Left hindlimb (tissue), 1 donor: ENCODE measurements at places on chromosomes 5 and 9.

GRCh38 chr9:131856105-131856504, 116.2 kb upstream of the RAPGEF1 start:
- DNase-seq: no peak

DNA sequence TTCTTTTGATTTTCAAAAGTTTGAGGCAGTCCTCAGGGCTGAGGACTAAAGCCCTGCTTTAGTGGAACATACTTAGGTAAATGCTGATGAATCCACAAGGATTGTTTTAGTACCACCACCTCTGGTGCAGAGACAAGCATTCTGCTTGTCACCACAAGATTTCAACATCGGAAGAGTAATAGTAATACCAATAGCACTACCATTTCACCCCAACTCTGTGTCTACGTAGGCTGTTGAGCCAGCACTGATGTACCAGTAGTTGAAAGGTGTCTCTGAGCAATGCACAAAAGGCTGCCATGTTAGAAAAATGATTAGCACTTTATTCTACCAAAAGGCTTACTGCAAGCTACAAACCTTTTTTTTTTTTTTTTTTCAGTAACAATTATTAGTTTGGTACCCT, 213.2 kb upstream of the SLC24A2 start:
- no peak for DNase-seq

DNA sequence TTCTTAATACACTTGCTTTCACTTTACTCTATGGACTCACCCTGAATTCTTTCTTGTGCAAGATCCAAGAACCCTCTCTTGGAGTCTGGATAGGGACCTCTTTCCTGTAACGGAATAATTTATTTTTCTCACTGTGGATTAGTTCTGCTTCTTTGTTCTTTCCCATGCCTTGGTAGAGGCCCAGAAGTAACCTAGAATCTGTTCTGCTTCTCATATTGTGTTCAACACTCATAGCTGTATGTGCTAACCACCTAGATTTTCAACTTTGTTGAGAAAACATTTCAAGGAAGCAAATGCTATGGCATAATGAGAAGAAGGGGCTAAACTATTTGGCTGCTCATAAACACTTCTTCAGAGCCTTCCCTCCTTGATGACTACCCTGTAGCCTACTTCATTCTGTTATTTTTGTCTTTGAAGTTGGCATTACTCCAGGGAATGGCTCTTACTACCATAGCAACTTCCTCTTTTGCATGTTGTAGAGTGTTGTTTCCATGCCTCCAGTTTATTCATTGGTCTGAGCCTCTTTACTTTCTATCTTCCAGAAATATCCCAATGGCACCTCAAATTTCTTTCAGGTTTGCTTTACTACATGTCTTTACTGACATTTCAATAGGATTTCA, 74.3 kb downstream of the KIAA0825 start:
- no peak for DNase-seq

- no peak for DNase-seq
These were observed 51.0 kb upstream of the SUSD1 start for GRCh38 chr9:112226091-112226490.

DNA sequence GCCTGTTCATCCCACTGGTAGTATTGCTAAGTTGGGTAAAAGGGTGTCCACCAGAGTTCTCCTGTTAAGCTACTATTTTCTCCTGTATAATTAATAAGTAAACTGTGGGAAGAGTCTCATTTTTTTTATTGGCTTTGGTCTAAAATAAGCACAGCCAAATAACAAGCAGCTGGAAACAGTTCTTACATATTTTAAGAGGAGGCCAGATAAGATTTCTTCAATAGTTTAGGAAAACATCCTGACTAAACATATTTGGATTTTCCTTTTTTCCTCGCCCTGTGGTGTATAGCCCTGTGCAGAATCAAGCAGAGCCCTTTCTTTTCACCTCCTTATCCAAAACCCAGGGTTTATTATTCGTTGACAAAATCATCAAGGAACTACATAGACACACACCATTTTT, 122.2 kb upstream of the ZNF608 start:
- DNase-seq: no peak

- DNase-seq: peak; percentile 77
These were observed 10.8 kb downstream of the TCF7 start for GRCh38 chr5:134125039-134126015.

GRCh38 chr9:133735415-133735775, 2.8 kb downstream of the SARDH start:
- DNase-seq: no peak

GRCh38 chr9:72588336-72588735, 66.9 kb downstream of the TMC1 start:
- peak; percentile 58 for DNase-seq

- DNase-seq: no peak
These were observed 71.2 kb upstream of the ABCA1 start for GRCh38 chr9:104999136-104999535.

GRCh38 chr5:3598769-3599211, 3.2 kb downstream of the IRX1 start:
- DNase-seq: no peak

- no peak for DNase-seq
These were observed 15.0 kb downstream of the CCDC192 start for GRCh38 chr5:127718181-127718580.

DNA sequence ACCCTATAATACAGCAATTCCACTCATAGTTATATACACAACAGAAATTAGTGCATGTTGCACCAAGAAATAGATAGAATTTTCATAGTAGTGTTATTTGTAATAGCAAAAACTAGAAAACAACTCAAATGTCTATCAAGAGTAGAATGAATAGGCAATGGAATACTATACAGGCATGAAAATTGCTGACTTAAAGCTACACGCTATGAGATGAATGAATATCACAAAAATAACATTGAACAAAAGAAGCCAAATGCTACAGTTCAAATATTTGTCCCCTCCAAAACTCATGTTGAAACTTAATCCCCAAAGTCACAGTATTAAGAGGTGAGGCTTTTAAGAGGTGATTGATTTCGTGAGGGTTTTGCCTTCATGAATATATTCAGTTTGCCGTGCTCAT, 215.1 kb downstream of the FRMD3 start:
- no peak for DNase-seq

DNA sequence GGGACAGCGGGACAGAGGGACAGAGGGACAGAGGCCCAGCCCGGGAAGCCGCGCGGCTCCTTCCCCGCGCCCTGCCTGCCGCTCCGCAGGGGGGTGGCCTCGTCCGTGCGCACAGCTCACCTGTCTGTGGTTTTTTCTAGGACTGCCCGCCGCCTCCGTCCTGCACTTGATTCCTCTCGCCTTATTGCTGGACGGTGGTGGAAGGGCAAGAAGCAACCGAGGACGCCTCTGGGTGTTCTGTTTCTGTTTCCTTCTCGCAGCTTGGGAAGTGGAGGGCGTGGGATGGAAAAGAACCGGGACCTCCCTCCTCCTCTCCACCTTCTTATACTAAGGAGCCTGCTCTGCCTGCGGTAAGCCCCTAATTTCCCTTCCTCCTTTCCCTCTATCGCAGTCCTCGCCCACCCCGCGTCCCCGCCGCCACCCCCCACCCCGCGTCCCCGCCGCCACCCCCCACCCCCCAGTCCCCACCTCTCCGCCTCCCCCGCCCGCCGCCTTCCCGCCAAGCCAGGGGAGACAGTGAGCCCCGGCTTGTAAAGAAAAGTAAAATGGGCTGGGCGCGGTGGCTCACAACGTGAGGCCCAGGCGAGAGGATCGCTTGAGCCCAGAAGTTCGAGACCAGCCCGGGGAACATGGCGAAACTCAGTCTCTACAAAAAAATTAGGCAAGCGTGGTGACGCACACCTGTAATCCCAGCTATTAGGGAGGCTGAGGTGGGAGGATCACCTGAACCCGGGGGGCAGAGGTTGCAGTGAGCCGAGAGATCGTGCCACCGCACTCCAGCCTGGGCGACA, 9.6 kb upstream of the FLT4 start:
- DNase-seq: no peak

DNA sequence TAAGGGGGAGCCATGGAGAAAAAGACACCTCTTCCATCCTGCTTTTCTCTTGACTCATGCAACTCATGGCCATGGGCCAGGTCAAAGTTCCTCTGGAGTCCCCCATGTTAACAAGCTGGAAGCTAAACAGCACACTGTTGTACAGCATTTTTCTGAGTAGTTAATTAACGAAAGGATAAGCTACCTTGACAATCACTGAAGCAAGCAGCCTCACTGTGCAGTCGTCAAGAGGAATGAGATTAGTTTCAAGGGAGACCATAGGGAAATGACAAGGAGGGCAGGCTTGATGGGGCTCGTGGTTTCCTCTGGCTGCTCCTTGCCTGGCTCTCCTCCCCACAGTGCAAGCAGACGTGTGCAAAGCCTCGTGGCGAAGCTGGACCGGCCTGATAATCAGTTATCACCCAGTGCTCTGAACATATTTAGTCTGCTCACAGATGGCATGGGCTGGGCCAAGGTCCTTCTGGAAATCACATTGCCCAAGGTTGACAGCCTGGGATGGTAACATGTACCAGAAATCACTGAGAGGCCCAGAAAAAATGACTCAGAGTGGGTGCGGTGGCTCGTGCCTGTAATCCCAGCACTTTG, 209.5 kb downstream of the SLIT3 start:
- no peak for DNase-seq

- no peak for DNase-seq
These were observed 46.0 kb upstream of the FREM1 start for GRCh38 chr9:14956208-14956607.

DNA sequence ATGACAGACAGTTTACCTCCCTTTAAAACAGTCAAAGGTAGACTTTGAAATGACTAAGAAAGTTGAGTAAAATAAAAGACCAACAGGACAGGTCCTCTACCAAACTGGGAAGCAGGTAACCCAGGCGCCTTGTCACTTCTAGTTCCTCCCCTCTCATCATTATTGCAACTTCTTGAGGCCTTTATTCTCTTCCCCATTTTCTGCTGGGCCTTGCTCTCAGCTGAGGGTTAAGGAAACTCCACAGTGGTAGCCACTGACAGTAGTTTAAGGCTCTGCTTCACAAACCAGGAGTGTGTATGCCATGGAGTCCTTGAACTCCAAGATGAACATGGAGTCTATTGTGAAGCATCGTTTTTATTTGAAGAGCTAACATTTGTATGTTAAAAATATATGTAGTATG, 36.9 kb upstream of the TCERG1 start:
- DNase-seq: no peak

- DNase-seq: no peak
These were observed 40.2 kb downstream of the OSTF1 start for GRCh38 chr9:75128535-75128934.

GRCh38 chr9:90433398-90433941, 209.2 kb downstream of the DIRAS2 start:
- peak; percentile 41 for DNase-seq

GRCh38 chr5:86968301-86968753, 299.4 kb upstream of the RASA1 start:
- peak; percentile 81 for DNase-seq

- DNase-seq: no peak
These were observed 35.7 kb downstream of the DPYSL3 start for GRCh38 chr5:147474140-147474539.

DNA sequence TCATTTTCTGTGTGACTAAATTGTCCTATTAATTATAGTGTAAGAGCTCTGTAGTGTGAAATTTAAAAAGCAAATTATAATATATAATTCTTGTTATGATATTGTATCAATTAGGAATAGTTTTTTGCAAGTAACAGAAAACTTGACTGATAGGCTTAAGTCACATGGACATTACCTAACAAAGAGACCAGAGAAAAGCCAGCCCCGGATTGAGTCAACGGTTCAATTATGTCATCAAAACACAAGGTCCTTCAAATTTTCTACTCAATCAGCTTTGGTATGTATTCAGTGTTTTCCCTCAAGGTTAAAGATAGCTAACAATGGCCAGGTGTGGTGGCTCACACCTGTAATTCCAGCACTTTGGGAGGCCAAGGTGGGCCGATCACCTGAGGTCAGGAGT, 126.7 kb upstream of the PTGER4 start:
- DNase-seq: no peak

GRCh38 chr9:120982836-120983235, 56.2 kb upstream of the TRAF1 start:
- DNase-seq: no peak

DNA sequence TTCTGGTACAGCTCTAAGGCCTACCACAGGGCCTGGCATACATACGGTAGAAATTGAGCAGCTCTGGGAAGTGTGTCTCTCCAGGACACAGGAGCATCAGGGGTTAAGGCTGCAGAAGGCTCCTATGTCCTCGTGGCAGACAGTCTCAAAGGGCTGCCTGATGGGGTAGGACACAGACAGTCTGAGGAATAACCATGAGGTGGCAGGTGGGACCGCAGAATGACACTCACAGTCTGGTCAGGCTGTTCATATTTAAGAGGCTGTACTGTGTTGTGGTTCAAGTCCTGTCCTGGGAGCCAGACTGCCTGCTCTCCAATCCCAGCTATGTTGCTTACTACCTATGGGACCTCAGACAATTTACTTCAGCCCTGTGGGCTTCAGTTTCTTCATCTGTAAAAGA, 217.1 kb downstream of the TRIM32 start:
- DNase-seq: no peak

GRCh38 chr9:32584784-32585183, 11.8 kb upstream of the NDUFB6 start:
- no peak for DNase-seq

DNA sequence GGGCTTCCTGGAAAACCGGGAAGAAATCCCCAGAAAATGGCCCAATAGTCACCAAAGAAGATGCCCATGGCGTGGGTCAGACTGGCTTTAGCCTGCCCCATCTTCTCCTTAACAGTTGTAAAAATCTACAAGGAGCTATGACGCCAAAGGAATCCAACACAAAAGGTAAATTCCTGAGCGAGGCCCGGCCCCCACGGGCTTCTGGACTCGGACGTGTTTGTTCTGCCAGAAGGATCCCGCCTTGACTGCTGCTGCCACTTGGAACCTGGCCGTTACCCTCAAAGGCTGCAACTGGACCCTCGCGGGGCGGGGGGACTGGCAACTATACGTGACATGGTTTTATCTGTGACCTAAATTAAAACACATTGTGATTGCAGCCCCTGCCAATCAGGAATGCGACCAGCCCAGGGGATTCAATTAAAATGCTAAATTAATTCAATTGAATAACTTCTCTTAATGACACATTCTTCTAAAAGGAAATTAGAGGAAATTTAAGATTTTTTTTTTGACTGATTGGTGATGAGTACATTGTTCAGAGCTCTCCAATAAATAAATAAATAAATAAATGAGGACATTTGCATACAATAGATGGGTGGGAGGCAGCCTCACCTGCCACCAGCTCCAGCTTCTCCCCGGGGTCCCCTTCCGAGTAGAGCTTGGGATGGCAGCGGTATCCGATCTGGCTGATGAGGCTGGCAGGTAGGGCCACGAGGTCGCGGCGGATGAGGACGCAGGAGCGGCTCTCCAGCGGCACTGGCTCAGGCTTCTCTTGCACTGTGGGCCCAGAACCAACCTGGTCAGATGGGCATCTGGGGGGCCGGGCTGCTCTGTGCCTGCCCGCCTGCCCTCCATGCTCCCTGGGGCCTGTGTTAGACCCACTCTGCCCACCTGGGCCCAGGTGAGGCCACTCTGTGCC, 54.7 kb upstream of the UBAC1 start:
- peak; percentile 17 for DNase-seq

GRCh38 chr5:50749873-50750272, 83.4 kb downstream of the PARP8 start:
- no peak for DNase-seq

DNA sequence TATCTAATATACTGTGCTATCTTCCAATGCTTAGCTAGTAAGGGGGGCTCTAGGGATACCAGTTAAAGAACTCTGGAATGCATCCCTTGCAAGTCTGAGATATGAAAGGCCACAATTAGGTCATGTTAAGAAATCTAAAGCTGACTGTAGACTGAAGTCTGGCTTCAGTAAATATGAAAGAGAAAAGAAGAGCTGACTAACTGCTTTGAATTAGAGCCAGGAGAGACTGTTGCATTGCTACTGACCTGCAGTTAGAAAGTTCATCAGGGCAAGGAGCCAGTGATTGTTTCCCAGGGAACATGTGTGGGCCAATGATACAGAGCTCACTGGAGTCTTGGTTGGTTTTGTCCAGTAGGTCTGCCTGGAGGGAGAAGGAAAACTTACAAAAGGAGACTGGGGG, 472.1 kb upstream of the TNC start:
- no peak for DNase-seq
